ENCODE measurements at places on chromosomes 13 and 19.

GRCh38 chr13:85166891-85167290, 632.3 kb downstream of the SLITRK6 start:
- DNase-seq = peak; percentile 30

- DNase-seq = no peak
These were observed 282.4 kb downstream of the MYO16 start for GRCh38 chr13:108911807-108912206.

- no peak for DNase-seq
These were observed 204.3 kb upstream of the IPO5 start for GRCh38 chr13:97749174-97749573.

- DNase-seq = no peak
These were observed 122.9 kb downstream of the RFC3 start for GRCh38 chr13:33940898-33941297.

GRCh38 chr19:58183817-58184215, 955 bp downstream of the ZNF274 start:
- DNase-seq = no peak

- no peak for DNase-seq
These were observed 91.8 kb upstream of the RAP2A start for GRCh38 chr13:97342136-97342535.

DNA sequence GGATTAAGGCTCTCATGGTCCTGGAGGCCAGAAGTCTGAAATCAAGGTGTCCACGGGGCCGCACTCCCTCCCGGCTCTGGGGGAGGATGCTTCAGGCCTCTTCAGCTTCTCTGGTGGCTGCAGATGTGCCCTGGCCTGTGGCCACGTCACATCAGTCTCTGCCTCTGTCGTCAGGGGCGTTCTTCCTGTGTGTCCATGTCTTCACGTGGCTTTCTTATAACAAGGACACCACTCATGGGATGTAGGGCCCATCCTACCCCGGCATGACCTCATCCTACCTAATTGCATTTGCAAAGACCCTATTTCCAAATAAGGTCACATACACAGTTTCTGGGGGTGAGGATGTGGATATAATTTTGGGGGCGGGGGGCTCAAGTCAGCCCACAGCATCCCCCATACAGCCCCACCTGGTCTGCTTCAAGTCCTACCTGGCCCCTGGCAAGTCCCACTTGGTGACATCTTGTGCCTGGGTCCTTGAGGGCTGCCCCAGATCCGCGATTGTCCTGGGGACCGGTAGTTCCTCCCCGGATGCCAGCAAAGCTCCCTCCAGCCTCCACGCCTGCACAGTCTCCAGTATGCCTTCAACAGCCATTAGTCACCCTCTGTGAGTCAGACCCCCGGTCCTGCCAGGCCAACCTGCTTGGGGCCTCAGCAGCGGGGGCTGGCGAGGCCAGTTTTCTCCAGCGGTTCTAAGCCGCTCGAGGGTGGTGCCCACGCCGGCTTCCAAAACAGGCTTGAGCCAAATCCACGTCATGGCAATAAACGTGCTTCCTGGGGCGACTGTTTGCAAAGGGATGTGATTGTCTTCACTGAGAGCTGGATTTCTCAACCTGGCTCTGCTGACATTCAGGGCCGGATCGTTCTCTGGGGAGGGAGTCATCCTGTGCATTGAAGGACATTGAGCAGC, 32.2 kb downstream of the MYO9B start:
- DNase-seq = peak; percentile 69

- no peak for DNase-seq
These were observed 723.8 kb downstream of the UQCRFS1 start for GRCh38 chr19:28489126-28489660.

DNA sequence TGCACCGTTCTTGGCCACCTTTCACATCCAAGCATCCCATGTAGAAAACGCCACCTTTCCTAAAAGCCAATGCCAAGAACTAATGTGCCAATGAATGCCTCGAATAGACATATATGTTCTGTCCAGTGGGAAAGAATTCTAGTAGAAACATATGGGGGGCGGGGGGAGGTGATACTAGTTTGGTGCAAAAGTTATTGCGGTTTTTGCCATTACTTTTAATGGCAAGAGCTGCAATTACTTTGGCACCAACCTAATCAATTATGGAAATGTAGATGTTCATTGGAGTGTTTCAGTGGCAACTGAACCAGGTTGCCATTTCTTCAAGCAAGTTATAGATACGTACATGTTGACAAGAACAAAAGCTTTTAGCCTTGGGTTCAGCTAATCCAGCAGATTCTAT, 34.6 kb downstream of the SLC15A1 start:
- DNase-seq = no peak

Measured in muscle of back (tissue), 13 donors.